Activated naive CD8-positive, alpha-beta T cell treated with anti-CD3 and anti-CD28 coated beads, Interleukin-2, amount 50 U/mL, for 24 hours (primary cell): ENCODE measurements at places on chromosomes 1 and 21.

- no peak for DNase-seq
Measured at GRCh38 chr1:42392255-42392654, 11.7 kb downstream of the RIMKLA start.

DNA sequence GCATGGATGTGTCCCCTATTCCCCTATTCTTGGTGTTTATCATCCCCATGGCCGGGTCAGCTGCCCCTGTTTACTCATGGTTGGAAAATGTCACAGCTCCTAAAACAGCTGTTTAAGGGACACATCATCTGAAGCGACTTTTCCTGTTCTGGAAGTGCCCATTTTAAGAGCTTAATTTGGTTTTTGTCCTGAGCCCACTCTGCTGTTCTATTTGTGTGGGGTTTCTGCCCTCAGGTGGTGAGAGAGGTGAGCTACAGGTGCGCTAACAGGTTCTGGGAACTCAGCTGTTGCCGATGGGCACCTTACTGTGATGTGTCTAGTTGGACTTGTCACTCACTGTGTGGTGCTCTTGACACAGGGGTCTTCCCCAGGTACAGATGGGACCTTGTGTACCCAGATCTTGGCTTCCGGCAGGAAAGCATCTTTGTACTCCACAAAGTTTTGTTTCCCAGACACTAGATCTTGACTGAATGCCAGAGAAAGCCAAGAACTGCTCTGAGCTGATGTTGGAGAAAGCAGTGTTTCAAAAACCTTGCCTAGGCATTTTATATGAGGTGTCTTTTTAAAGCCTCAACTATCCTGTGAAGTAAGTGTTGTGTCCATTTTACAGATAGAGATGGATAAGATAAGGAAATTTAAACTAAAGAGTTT is 59.0 kb upstream of the CD1D start:
- peak; percentile 15 for DNase-seq

GRCh38 chr21:44375761-44376241 is 22.4 kb downstream of the TRPM2 start:
- DNase-seq: no peak

GRCh38 chr1:84379138-84379916 is 19.0 kb upstream of the DNASE2B start:
- no peak for DNase-seq

DNA sequence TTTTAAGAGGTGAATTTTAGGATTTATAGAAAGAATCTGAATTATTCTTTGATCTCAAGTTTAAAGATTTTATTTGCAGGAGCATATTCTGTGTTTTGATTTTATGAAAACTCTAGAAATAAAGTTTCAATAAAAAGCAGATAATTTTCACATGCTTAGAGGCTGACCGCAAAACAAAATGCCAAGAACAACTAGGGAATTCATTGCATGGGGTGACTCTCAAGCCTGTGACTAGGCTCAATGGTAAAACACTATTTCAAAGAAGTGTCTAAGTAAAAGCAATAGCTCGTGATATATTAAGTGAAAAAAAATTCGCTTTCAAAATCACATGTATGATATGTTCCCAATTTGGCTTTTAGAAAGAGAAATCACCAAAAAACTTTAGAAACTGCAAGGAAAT is 49.6 kb downstream of the RPL5 start:
- DNase-seq: no peak

DNA sequence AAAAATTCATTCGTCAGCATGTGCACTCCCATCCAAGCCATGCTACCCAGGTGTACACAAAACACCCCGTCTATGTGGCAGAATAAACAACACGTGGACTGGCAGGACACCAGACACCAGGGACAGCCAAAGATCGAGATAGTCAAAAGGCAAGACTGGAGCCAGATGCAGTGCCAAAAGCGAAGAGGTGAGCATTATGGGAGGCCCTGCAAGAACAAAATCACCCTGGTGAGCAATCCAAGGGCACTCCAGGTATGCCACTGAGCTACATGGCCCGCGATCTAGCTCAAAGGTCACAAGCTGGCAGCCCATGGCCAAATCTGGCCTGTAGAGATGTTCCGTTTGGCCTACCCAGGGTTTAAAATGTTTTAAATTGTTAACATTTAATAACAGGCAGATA is 33.7 kb downstream of the PLPP3 start:
- no peak for DNase-seq

DNA sequence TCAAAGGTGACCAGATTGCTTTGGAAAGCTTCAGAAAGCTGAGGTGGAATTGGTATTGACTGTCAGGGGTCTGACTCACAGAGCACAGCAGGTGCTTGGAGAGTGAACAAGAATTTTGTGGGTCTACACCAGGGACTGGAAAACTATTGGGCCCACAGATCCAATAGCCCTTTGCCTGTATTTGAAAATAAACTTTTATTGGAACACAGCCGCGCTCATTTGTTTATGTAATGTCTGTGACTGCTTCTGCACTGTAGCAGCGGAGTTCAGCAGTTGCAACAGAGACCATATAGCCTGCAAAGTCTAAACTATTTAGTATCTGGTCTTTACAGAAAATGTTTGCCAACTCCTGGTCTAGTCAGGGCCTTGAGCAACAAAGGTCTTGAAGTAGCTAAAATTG is 315.6 kb downstream of the NFIA start:
- no peak for DNase-seq

GRCh38 chr1:8813016-8813763 is 4.2 kb downstream of the RERE start:
- DNase-seq: no peak

- DNase-seq: no peak
Measured at GRCh38 chr1:162660574-162660973, 28.3 kb downstream of the DDR2 start.

DNA sequence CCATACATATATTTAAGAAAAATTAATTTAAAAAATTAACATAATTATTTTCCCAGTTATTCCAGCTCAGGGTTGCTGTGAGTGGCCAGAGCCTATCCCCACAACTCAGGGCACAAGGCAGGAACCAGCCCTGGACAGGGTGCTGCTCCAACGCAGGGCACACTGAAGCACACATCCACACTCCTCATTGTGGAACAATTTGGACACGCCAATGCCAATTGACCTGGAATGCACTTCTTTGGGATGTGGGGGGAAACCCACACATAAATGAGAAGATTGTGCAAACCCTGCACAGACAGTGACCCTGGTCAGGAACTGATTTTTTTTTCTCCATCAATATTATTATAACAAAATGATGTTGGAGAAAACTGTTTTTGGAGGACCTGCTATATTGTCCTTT is 23.4 kb downstream of the SAMSN1 start:
- no peak for DNase-seq
